Activated T-cell treated with anti-CD3 and anti-CD28 coated beads, Interleukin-2, amount 50 U/mL, for 4 hours (primary cell): ENCODE measurements at places on chromosomes 6 and 20. TPM values are rescaled to one million over a fixed set of nuclear protein-coding genes. Genes with fewer than 3 reads are reported as not detected.

GRCh38 chr6:4861564-4861963 lies 85.4 kb downstream of the CDYL start:
- no peak for DNase-seq

DNA sequence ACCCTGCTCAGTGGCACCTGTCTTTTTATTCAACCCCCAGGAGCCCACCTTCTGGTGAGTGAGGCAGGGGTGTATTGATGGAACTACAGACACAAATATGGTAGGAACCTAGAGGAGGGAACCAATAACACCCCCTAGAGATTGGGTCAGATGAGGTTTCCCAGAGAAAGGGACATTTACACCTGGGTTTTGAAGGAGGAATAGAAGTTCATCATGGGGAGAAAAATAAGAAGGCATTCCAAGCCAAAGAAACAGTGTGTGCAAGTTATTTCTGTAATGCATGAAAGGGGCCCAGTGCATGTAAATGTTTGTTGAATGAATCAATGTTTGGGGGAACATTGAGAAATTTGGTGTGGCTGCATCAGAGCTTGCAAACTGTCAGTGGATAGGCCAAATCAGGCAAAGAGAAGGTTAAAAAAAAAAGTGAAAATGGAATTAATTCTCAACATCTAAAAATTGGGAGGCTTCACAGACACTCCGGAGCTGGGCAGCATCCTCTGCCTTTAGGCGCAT lies 11.1 kb upstream of the KIAA1755 start:
- no peak for DNase-seq

DNA sequence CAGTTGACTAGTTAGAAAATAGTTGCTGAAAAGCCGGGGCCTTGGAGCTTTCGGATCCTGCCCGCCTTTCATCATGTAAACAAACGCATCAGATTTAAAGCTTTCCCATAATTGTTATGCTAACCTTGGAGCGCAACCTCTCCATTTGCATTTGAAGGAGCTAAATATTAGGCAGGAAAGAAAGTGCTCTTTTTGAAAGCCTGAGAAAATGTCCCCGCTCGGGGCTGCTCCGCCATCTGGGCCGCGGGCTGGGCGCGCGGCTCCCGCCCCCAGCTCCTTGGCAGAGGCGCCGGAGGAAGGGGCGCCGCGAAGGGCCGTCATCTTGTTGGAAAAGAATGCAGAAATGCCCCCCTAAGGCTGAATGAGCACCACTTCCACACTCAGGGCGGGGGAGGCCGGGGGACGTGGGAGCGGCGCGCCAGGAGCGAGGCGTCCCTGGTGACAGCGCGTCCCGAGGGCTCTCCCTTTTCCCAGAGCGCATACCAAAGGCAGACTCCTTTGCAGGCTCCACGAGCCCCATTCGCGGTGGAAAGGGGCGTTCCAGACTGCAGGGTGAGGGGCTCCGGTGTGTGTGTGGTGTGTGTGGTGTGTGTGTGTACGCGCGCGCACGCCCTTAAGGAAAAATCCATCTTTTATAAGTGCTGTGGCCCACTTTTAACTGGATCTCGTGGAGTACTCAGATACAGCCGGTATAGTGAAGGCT lies 145.6 kb upstream of the ID4 start:
- DNase-seq = no peak

DNA sequence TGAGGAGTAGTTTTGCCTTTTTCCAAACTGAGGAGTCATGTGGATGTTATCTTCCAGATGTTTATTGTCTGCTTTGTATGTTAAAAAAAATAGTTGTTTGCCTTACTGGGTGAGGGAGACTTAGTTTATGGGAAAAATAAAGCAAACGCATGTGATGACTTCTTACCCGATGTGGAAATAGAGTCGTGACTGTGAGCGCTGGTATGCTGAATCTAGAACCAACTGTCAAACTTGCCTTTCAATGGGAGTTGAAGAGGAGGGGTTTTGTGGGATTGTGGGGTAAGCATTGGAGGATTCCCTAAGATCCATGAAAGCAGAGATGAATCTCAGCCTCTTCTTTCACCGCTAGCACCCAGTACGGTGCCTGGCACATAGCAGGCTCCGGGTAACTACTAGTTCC lies 5.3 kb downstream of the DCBLD1 start:
- no peak for DNase-seq

DNA sequence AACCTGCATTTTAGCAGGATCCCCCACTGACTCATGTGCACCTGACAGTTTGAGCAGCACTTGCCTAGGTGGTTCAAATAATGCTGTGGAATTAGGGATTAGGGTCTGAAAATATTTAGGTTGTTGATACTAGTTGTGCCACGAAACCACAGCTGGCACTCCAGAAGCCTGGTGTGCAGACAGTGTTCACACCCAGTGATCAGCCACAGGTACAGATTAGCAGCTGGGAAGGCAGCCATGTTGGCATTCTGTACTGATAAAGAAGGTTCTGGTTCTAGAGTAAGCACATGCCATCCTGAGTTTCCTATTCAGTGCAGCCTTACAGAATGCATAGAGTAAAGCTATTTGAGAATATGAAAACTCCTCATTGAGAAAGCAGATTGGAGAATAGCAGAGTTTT lies 30.1 kb downstream of the TMEM74B start:
- DNase-seq = no peak

DNA sequence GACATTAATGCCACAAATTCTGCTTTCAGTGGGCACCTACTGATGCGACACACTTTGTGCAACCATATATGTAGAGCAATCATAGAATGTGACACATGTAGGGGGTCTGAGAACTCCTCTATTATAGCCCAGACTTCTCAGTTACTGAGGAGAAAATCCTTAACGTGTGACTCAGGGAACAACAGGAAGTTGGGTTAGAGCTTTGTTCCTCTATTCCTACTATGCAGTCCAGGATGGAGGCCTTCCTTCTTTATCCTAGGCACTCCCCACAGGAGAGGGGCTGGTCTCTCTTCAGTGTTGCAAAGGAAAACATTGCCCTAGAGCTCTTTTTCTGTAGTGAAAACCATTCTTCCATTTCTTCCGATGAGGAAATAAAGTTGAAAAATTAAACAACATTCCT lies 39.6 kb upstream of the RCAN2 start:
- no peak for DNase-seq

The LY6G6D gene
- not detected for total RNA-seq

DNA sequence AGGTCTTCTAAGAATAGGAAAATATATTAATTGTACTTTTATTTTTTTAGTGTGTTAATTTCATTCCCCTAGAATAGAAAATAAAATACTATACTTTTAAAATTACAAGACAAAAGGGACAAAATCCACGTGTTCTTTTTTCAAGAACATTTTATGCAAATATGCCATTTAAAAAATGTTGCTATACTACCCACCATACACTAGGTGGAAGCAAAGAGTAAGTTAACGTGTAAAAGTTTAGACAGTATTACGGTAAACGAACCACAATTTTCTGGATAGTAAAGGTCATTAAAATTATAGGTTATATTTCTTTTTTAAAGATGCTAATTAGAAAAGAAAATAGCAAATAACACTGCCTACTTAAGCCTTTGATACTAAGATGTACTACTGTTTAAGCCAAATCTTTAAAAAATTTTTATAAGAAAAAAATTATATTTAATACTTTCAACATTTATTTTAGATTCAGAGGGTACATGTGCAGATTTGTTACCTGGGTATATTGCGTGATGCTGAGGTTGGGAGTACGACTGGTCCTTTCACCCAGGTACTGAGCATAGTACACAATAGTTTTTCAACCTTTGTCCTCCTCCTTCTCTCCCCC lies 287.6 kb downstream of the PHF3 start:
- no peak for DNase-seq

DNA sequence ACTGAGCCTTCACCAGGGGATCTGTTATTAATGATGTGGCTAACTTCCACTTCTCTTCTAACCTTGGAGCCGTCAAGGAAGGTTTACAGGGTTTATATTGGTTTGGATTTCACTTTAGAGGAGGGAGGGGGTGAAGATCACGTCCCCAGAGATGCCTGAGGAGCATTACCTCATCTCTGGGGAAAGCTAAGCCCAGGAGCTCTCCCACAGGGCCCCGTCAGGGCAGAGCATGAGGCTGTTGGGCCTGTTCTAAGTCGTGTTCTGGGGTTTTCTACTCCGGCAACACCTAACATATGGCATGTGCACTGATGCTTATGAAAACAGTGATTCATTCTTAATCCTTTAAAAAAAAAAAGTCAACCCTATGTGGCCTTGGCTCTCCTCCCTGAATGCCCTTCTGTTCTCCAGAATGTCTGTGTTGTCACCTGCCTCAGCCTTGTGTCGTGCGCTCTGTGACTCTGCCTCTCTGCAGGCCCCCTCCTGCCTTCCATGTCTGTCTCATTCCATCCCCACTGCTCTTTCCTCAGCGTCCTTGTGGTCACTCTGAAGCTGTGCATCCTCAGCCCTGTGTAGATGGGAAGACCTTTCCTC lies 97.4 kb upstream of the JARID2 start:
- no peak for DNase-seq

The SLC35D3 gene
- not detected for total RNA-seq

GRCh38 chr6:1479095-1479494 lies 89.7 kb downstream of the FOXF2 start:
- DNase-seq = no peak

GRCh38 chr20:64035066-64035932 lies 683 bp upstream of the C20orf204 start:
- peak; percentile 34 for DNase-seq

DNA sequence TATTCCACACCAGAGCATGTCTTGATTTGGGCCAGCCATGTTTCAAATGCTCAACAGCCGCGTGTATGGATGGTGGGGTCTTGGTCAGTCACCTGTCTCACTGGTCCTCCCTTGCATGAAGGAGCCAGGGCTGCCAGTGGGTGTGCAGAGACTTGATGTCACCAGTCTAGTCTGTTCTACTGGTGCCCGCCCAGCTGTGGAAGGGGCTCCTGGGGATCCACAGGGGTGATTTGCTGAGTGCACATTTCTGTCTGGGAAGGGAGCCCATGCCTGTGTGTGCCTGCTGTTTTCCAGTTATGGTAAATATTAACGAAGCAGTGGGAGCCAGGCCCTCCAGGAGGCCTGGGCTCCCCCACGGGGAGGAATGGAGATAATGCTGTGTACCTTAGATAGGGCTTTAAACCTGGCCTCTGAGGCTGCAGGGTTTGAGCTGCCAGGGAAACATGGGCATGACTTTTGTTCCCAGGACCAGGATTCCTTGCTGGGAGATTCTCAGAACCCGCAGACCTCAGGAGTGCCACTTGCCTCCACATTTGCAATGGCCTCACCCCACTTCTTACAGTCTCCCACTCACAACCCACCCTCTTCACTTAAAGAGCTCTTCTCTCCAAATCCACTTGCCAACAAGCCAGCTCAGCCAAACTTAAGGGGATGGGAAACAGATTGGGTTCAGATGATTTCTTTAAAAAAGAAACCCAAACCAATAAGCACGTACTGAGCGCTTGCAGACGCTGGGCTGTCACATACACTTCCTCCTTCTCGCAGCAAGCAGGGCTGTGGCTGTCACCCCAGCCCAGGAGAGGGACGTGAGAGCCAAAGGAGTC lies 54.1 kb downstream of the VEGFA start:
- DNase-seq = no peak

The VTA1 gene
- total RNA-seq = 63.3 TPM

DNA sequence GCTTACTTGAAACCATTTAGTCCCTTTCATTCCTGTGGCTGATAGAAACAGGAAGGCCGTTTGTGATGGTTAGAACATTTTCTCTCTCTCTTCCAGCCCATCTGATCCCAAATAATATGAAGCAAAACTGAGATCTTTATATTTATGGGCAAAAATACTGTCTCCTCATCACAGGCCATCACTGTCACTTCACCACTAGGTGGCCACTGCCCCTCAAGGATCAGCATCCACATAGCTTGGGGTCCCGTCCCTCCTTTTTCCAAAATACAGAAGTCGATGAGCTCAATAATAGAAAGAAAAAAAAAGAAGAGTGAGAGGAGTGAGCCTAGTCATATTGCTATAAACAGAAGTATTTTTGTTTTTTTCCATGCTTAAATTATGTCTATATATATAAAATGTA lies 46.4 kb upstream of the LAMP5 start:
- no peak for DNase-seq

GRCh38 chr6:14735956-14736486 lies 509.8 kb upstream of the JARID2 start:
- no peak for DNase-seq

DNA sequence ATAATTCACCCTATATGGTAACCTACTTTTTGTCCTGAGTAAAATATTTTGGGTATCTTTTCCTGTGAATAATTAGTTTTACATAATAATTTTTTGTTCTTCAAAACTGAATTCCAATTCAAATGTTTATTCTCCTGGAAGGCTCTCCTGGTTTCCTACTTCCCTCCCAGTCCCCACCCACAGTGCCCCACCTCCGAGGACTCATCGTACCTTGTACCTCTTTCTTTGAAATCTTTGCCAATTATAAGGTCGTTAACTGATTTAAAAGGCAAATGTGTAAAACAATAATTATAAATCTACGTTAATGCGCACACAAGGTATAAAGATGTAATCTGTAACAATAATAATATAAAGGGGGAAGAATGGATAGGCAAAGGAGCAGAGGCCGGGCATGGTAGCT lies 40.5 kb upstream of the VEGFA start:
- no peak for DNase-seq

GRCh38 chr6:87944541-87944954 lies 103.1 kb upstream of the SPACA1 start:
- no peak for DNase-seq

The PI16 gene
- not detected for total RNA-seq

DNA sequence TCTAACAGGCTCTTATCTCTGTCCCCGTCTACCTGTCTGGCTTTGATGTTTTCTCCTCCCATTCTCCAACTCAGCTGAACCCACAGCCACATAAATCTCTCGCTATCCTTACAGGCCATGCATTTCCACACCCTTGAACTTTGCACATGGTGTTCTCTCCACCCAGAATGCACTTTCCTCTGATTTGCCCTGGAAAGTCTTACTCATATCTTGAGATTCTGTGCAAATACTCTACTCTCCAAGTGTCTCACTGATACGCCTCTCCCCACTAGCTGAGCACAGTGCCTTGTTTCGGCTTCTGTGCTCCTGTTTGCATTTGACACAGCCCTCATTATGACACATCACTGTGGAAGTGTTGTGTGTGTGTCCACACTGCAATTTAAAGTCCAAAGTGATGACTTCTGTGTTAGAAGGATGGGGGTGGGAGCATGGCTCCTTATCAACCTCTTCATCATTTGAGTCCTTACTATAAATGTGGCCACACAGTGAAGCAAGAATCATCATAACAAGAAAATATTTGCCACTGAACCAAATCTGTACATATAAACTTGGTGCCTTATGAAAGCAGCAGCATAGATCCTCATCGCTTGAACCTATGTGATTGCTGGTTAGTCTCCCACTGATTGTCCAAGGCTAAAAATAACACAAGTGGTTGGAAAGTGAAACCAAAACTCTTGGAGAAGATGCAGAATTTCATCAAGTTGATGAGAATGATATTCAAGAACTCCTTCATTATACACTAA lies 5.5 kb upstream of the PRELID3B start:
- no peak for DNase-seq
